ENCODE measurements at places on chromosomes 13 and 19. TPM values are rescaled to one million over a fixed set of nuclear protein-coding genes. Genes with fewer than 3 reads are reported as not detected.
A peak's percentile ranks its signal among the peaks of the same experiment; 100 is the strongest.

DNA sequence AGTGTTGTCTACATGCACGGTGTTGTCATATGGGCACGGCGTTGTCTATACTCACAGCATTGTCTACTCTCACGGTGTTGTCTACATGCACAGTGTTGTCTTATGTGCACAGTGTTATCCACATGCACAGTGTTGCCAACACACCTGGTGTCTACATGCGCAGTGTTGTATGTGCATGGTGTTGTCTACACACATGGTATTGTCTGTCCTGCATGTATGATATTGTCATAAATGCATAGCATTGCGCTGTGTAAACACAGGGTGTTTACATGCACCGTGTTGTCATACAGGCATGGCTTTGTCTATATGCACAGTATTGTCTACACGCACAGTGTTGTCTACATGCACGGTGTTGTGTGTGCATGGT lies 6.8 kb downstream of the ADPRHL1 start:
- peaks cover 9% of the 10 kb centered on the region for H3K4me1 ChIP-seq
- H3K4me3 ChIP-seq = no peak overlapping the region
- H3K27me3 ChIP-seq = no peaks in the 10 kb centered on the region
- H3K27ac ChIP-seq = no peak overlapping the region

- DNase-seq = no peak
- H3K4me1 ChIP-seq = peaks cover 17% of the 10 kb centered on the region
- H3K36me3 ChIP-seq = no peaks in the 10 kb centered on the region
- no peaks in the 10 kb centered on the region for H3K27me3 ChIP-seq
These were observed 2.0 kb downstream of the GPR108 start for GRCh38 chr19:6735181-6735911.

DNA sequence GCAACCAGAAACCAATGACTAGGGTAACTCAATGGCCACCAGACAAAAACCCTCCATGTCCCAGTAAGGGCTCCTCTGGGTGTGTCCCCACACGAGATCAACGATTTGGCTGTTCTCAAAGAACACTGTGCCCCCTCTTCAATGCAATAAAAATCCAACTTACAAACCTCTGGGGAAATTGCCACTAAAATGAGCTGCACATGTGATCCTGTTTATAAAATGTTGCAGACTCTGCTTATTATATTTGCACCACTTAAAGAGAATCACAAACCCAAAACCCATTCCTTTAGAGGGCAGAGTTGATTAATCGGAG lies 80.5 kb downstream of the STK24 start:
- no peak overlapping the region for H3K4me3 ChIP-seq
- no peaks in the 10 kb centered on the region for H3K36me3 ChIP-seq
- H3K27ac ChIP-seq = peak overlapping the region; percentile 50
- H3K27me3 ChIP-seq = no peaks in the 10 kb centered on the region
- peaks cover 21% of the 10 kb centered on the region for H3K4me1 ChIP-seq

GRCh38 chr13:103878891-103879605 lies 812.8 kb upstream of the SLC10A2 start:
- no peaks in the 10 kb centered on the region for H3K36me3 ChIP-seq
- no peaks in the 10 kb centered on the region for H3K27me3 ChIP-seq
- no peak overlapping the region for H3K4me3 ChIP-seq
- H3K27ac ChIP-seq = no peak overlapping the region
- H3K4me1 ChIP-seq = peaks cover 8% of the 10 kb centered on the region
- no peak for DNase-seq

DNA sequence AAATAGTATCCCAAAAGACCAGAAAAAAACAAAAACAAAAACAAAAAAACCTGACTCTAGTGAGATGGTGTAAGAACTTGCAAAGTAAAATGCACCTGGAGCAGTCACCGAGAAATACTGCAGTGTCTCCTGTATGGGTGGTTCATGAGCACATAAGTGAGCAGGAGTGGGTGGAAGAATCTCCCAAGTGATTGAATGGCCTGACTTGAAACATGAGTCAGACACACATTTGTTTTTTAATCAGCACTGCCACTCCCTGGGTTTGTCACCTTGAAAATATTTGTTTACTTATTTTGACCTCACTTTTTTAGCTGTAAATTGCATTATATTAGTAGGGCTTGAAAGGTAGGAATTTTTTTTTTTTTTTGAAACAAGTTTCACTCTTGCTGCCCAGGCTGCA lies 2.0 kb downstream of the ZNF431 start:
- H3K27me3 ChIP-seq = no peaks in the 10 kb centered on the region
- no peak overlapping the region for H3K27ac ChIP-seq
- no peaks in the 10 kb centered on the region for H3K4me1 ChIP-seq
- H3K36me3 ChIP-seq = no peaks in the 10 kb centered on the region

- H3K4me3 ChIP-seq = no peak overlapping the region
- H3K4me1 ChIP-seq = no peaks in the 10 kb centered on the region
These were observed 31.9 kb upstream of the ZNF83 start for GRCh38 chr19:52670046-52670445.

GRCh38 chr13:57409656-57410055 lies 221.9 kb upstream of the PCDH17 start:
- H3K36me3 ChIP-seq = no peaks in the 10 kb centered on the region
- no peak overlapping the region for H3K4me3 ChIP-seq
- H3K27ac ChIP-seq = no peak overlapping the region
- H3K27me3 ChIP-seq = no peaks in the 10 kb centered on the region
- no peak for DNase-seq
- no peaks in the 10 kb centered on the region for H3K4me1 ChIP-seq

DNA sequence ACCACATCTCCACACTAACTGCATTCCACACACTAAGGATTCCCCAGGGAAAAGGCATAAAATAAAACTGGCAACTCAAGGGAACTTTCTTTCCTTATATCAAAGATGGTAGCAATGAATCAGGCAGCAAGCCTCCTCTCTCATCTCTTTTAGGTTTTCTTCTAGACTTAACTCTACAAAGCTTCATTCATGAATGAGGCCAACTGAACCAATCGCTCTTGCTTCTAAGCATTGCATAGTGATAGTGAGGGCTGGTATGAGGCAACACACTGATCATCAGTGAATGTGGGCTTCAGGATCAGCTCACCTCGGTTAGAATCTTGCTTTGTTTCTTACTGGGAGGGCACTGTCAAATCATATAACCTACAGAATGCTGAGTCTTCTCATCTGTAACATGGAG lies 1090.7 kb upstream of the MIR17HG start:
- H3K27ac ChIP-seq = no peak overlapping the region
- no peaks in the 10 kb centered on the region for H3K27me3 ChIP-seq
- no peaks in the 10 kb centered on the region for H3K4me1 ChIP-seq
- DNase-seq = no peak
- H3K4me3 ChIP-seq = no peak overlapping the region
- H3K36me3 ChIP-seq = no peaks in the 10 kb centered on the region

Gene KIR2DL1
- not detected for total RNA-seq

Gene LACC1
- total RNA-seq = 11.0 TPM

Gene ARL11
- not detected for total RNA-seq

Gene SIX5
- total RNA-seq = 23.7 TPM

Gene RYR1
- total RNA-seq = 5.9 TPM
